ENCODE measurements at places on chromosomes 13 and 19.

GRCh38 chr19:33683881-33684537 is 62.3 kb downstream of the CHST8 start:
- no peak for DNase-seq

DNA sequence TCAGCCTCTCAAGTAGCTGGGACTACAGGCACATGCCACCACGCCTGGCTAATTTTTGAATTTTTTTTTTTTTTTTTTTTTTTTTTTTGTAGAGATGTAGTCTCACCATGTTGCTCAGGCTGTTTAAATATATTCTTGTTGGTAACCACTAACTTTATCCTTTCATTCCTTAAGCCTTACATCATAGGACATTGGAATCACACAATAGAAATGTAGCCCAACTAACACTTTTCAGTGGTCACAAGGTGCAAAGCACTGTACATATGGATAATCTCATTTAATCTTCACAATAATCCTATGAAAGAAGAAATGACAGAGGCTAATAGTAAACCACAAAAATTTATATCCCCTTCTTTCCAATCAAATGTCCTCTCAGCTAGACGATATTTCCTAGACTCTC is 417.8 kb upstream of the DACH1 start:
- DNase-seq = no peak

DNA sequence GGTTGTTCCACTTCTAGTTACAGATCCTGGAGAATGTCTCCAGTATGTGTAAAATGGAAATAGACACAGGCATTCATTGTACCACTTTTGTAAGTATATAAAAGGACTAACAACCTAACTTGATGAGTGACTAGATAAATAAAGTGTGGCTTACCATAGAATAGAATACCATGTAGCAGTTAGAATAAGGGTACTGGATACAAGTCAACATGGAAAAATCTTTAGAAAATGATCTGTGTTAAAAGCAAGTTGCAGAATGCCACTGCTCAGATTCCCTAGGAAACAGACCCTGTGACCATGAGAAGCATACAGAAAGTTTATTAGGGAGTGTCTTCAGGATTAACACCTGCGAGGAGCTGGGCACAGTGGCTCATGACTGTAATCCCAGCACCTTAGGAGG is 25.9 kb upstream of the RNASEH2B start:
- DNase-seq = no peak

DNA sequence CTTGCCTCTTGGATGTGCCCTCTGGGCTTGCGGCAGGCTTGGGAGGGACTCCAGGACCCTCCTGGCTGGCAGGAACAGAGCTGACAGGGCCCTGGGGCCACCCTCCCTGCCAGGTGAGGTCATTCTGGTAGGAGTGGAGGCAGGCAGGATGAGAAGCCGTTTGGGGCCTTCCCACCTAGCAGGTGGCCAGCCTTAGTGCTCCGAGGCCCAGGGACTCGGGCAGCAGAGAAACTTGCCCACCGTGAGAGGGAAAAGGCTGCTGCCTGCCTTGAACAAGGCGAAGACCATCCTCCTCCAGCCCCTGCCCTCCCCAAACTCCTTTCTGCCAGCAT is 8.5 kb downstream of the RFX1 start:
- DNase-seq = no peak

Data from HS-27A (cell line).